ENCODE measurements at places on chromosomes 4 and X.

DNA sequence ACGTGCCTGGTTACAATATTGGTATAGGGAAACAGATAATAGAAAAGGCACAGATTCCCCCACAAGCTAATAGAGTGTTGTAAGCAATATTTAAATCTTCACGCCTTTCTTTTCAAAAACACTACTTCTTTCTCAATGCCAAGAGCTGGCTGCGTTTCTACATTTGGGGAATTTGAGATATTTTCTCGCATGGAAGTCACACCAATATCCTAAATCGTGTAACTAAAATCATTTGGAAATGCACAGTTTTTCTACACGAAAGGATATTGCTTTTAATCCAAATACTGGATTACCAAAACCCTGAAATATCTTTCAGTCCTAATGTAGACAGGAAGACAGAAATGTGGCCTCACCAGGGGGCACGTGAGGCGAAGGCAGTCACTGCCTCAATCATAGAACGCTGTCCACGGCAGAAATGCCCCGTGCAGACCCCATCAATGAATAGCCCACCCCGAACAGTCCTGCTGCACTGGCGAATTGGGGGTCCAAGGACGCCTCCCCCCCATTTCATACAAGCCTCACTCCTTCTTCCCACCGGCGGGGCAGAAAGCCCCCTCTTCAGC, 106.6 kb downstream of the NSUN7 start:
- no peak for DNase-seq

DNA sequence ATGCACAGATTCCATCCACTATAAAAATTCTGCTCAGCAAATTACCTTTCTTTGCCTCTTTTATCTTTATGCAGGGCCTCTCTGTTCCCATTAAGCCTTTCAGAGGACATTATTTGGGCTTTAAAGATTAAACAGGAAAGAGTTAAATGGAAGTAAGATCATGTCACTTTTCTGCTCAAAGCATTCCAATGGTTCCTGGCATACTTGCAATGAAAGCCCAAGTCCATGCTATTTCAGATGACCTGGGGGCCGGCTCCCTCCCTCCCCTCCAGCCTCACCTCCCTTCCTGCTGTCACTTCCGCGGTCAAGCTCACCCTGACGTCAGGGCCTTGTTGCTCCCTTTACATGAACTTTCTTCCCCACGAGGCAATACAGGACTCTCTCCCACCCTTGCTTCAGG, 125.5 kb downstream of the C4orf51 start:
- DNase-seq, result no peak

DNA sequence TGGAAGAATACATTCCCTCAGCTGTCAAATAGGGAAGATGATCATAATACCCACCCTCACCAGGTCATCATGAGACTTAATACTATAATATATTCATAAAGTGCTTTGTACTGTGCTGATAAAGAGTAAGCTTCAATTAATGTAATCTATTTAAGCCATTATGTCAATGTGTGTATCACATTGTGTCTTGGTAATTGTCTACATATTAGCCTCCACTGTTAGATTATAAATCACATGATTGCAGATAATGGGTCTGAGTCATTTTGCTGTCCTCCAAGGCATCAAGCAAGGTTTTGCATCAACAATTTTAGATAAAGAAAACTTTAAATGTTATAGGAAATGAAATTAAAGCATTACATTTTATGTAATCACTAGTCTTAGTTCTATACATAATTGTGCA, 45.2 kb upstream of the CEP135 start:
- DNase-seq, result no peak

GRCh38 chrX:124190440-124190839, 142.0 kb upstream of the TEX13D start:
- no peak for DNase-seq
